ENCODE measurements at places on chromosomes 3 and 15.

GRCh38 chr3:99878005-99878404 is 60.3 kb downstream of the CMSS1 start:
- no peak for DNase-seq

DNA sequence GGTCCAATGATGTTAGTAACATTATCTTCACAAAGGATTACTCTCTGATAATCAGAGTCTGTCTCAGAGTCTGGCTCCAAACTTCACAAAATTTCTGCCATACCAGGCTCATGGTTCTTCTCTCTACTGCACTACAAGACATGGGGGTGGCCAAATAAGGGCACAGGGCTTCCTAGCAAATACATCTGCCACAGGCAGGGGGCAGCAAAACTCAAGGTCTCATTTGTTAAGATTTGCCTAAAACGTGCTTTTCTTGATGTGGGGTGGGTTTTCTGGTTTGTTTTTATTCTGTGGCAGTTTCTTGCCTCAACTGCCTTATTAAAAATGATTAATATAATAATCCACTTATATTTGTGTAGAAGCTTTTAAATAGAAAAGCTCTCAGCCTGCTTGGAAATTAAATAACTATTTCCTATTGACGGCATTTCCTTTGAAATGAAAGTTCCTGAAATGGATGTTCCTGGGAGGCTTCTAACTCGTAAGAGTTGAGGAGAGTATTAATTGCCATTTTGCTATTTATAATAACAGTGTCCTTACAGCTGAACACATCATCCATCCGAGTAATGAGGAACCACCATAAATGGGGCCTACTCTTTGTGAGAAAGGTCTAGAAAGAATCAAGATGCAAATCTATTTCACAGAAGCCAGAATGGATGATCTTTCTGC is 53.8 kb downstream of the SST start:
- peak; percentile 12 for DNase-seq

DNA sequence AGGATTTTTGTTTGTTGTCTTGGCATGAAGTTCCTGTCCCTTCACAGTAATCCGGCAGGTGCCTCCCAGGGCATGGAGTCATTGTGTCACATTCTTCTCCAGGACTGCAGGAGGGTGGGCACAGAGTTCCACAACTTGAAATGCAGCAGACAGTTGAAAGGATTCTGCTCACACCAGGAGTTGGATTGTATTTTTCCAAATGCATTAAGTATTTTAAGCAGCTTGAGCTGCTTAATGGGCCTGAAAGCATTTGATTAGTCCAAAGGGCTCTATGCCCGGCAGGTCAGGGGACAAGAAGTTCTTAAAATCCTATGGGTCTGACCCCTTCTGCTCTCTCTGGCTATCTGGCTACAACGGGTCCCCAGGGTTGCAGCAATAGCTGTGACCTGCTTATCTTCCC is 92.9 kb downstream of the APBA2 start:
- no peak for DNase-seq

GRCh38 chr3:45644063-45644790 is 45.0 kb upstream of the SACM1L start:
- no peak for DNase-seq

DNA sequence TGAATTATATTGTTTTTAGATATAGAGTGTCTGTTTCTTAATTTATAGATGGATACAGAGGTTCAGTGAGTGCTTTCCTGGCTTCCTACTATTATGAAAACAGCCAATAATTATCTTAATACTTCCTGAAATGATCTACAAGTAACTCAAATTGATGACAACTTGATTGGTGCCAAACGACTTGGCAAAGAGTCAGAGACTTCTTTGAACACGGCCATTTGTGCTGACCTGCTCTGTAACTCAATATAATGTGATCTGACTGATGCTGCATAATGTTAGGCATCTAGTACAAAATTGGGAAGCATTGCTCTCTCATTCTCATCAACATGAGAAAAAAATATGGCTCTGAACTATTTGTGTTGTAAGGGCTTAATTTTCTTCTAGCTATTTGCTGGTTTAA is 193.9 kb downstream of the DIPK2A start:
- DNase-seq = no peak

DNA sequence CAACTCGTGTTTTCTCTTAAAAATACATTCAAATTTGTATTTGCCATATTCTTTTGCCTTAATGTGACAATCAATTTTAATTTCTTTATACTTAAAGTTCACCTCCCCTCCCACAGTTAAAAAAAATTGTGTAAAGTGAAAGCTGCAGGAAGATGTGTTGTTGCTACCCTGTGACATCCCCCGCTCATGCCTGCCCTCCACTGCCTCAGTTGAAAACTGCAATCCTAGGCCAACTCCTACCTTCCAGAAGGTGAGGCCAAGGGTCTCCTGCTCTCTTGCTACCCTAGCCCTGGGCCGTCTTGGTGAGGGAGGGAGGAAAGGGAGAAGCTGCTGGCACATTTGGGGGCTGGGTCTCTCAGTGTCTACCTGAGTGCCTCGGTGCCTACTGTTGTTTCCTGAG is 57.0 kb upstream of the CMTM7 start:
- peak; percentile 60 for DNase-seq

DNA sequence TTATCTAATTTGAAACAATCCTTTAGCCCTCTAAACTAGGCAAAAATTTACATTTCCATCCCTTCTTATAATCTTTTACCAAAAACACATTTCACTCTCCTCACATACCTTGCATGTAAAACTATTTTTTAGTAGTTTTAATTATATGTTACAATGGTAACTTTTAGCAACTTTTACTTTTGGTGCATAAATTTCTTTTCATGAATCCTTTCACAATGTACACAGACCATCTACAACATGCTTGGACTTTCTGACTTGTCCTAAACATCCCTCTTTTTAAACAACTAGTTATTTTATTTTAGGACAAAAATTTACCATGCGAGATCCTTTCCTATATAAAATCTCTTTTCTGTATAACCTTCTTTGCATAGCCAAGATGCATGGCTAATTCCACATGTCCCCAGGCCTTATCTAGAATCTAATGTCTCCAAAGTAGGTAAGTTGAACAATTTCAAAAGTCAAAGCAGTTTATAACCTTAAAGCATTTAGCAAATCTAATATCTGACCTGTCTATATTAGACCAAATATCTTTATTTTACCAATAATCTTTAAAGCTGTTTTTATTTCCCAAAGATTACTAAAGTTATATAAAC is 14.4 kb upstream of the ALDH1L1 start:
- DNase-seq = no peak

DNA sequence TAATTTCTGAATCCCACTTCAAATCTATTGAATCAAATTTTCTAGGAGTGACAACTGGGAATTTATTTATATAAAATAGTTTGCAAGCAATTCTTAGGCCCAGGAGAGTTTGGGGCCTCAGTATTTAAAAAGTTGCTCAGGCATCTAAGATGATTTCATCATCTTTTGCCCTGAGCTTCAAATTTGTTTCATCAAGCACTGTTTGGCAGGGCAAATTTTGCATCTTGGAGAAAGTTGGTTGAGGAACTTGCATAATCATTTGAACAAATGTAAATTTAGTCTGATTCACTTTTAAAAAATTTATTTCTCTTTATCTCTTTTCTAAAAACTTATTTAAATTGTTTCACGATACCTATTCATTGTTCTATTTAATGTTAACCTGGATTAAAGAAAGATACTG is 702.8 kb downstream of the SI start:
- DNase-seq = no peak

DNA sequence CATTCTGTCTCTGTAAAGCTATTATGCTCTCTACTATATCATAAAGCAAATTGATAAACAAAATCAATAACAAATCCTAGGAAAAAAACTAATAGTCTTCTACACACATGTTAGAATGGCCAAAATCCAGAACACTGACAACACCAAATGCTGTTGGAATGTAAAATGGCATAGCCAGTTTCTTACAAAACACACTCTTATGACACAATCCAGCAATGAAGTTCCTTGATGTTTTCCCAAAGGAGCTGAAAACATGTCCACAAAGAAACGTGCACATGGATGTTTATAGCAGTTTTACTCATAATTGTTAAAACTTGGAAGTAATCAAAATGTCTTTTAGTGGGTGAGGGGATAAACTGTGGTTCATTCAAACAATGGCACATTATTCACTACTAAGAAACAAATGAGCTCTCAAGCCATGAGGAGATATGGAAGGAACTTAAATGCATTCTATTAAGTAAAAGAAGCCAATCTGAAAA is 32.7 kb downstream of the CADM2 start:
- DNase-seq = no peak

DNA sequence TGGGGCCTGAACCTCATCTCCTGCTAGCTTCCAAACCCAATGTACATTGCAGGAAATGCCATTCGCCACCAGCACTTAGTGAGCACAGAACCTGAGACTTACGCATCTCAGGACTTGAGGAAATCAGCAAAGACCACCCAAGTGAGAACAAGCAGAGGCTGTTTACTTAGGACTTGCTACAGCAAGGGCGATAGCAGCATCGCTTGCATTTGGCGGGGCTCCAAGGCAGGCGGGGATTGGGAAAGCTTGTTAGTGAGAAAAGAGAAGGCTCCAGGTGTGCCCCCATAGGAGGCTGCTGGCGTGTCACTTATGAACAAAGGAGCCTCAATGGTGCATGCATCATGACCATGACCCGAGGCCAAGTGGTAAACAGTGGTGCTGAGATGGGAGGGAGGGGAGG is 19.7 kb downstream of the SLC6A20 start:
- no peak for DNase-seq

DNA sequence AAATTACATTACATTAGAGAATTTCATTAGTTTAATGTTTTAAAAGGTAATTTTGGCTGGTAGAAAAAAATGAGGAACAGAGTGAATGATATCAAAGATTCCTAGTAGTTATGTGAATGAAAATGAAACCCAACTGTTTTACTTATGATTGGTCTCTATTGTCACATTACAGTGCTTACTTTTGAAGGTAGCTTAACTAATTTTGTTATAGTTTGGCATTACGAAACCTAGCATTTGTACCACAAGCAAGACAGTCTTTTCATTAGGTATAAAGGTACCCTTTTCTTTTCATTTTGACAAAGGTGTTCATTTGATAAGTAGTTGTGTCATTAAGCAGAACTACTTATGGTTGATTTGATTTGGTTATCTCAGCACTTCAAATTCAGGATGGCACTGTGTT is 6.9 kb downstream of the SELENOT start:
- no peak for DNase-seq

GRCh38 chr3:50317300-50317699 is 5.2 kb downstream of the HYAL2 start:
- DNase-seq = no peak

GRCh38 chr3:167876620-167877281 is 141.2 kb downstream of the SERPINI1 start:
- no peak for DNase-seq

DNA sequence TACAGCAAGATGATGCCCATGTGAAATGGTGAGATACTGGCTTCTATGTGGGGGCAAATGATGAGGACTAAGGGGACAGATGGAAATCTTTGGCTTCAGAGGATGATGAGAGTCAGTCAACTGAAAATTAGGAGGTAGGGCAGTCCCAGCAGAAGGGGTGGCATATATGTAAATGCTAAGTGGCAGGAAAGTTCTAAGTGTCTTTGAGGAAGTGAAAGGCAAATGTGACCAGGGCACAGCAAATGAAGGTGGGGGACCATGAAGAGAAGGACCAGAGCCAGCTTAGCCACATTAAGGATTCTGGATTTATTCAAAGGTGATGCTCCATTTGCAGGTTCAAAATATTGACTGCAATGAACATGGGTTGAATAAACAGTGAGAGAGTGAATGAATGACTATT is 29.2 kb upstream of the LIMD1 start:
- no peak for DNase-seq

DNA sequence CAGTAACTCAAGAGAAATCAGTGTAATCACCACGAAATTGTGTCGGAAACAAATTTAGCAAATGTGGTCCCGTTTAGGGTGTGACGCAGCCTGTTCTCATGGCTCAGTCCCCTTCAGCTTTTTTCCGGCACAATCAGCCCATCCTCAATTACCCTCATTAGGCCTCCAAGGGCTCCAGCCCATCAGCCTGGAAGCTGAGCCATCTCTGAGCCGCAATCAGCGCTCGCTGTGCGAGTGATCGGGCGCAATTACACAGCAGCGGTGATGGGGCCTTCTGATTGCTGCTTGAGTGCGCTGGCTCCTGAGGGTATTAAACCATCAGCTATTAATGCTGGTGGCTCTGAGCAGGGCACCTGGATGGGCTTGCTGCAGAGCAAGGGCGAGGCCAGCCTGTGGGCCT is 55.6 kb downstream of the PLXNA1 start:
- no peak for DNase-seq

Data from activated naive CD4-positive, alpha-beta T cell (primary cell).